Activated naive CD8-positive, alpha-beta T cell treated with anti-CD3 and anti-CD28 coated beads for 36 hours (primary cell): ENCODE measurements at places on chromosomes 6 and 20. TPM values are rescaled to one million over a fixed set of nuclear protein-coding genes. Genes with fewer than 3 reads are reported as not detected.

GRCh38 chr6:143098054-143098671 lies 37.5 kb downstream of the AIG1 start:
- no peak for DNase-seq

DNA sequence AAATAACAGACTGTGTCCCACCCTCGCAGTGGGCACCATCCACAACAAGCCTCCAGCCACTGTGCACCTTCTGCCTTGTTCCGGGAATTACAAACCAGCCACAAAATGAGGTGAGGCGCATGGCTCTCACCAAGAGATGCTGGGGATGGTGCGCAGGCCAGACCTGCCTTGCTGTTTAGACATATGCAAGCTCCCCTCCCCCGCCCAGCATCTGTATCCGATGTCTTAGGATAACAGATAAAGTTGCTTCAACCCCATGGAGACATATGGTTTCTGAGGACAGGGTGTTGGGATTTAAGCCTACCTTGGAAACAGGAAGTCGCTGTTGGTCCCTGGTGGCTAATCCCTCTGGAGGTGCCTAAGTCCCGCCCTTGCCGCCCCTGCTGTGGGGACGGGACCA lies 50.4 kb upstream of the MPC1 start:
- DNase-seq: no peak

GRCh38 chr6:139239064-139239463 lies 52.7 kb downstream of the TXLNB start:
- DNase-seq: no peak

DNA sequence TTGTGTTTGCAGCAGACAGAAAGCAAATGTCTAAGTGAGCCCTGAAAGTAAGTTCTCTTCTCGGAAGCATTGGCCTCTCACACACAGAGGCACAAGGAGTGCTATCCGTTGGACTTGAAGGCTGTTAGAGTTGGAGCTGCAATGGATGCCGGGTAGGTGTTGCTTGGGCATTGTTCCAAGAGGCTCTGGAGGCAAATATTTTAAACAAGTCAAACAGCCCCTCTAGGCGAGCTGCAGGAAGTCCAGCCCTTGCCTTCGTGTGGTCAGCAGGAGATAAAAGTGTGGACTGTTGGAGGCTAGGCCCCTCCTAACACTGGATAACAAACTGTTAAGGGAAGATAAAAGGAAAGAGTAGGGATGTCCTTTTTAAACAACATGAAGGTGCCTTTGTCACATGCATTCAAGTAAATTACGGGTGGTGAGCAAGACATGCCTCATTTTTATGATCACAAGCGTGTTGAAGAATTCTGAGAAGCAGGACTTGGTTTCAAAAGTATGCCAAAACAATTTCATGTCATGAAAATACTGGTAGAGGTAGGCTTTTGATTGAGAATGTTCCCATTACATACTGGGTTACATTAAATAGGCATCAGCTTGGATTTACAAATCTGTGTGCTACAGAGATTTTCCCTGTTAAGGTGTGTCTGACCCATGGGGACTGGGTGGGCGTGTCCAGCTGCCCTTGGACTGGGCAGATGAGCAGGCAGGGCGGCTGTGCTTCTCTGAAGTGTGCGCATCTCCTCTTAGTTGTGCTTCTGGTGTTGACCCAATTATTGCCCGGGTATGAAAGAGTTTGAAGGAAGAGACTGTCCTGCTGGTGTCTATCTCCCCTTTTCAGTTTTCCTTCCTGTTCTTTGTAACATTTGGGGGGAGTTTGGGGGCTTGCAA lies 57.5 kb downstream of the RREB1 start:
- no peak for DNase-seq

- peak; percentile 7 for DNase-seq
These were observed 280.4 kb downstream of the FOXC1 start for GRCh38 chr6:1890071-1890470.

- no peak for DNase-seq
These were observed 14.6 kb upstream of the TMEM181 start for GRCh38 chr6:158545043-158545966.

GRCh38 chr20:57605045-57605444 lies 15.2 kb downstream of the ZBP1 start:
- no peak for DNase-seq

DNA sequence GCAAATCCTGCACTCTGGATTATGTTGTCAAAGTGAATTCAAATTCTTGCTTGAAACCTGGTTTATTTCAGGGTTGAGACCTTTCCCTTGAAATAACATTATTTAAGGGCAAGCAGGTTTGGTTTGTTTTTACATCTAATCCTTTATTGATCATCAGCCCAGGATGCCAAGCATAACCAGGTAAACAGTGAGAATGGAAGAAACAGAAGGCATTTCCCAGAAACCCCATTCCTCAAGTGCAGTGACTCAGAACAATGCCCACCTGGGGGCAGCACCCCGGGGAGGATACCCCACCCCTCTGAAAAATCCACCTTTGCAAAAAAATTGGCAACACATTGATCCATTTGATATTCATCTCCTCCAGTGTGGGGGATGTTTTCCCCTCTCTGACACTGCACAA lies 32.5 kb downstream of the POFUT1 start:
- DNase-seq: no peak

- DNase-seq: no peak
These were observed 3.4 kb upstream of the ZHX3 start for GRCh38 chr20:41320976-41321375.

- no peak for DNase-seq
These were observed 456.9 kb upstream of the ID4 start for GRCh38 chr6:19380293-19380692.

The SLC2A10 gene
- total RNA-seq: 0.08 TPM

The TSHZ2 gene
- 0.74 TPM for total RNA-seq

The RIPPLY2 gene
- not detected for total RNA-seq
